ENCODE measurements at places on chromosomes 4 and X.

GRCh38 chr4:104549736-104550135, 55.0 kb upstream of the CXXC4 start:
- DNase-seq: no peak

DNA sequence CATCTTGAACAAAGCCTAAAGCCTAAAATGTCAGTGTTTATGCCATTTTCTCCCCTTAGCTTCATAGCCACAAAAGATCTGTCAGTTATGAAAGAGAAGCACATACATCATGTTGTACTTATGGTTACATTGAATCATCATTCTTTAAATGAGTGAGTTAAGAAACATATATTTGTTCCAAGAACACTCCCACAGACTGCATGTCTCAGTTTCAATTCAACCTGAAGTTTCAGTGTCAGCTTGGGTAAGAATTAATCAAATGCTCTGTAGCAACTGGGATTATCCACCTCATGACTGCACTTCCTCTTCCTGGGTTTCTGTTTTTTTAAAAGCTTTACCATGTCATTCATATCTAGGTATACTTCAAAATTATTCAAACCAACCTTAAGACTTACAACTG, 3.9 kb upstream of the TMPRSS11B start:
- DNase-seq: no peak

DNA sequence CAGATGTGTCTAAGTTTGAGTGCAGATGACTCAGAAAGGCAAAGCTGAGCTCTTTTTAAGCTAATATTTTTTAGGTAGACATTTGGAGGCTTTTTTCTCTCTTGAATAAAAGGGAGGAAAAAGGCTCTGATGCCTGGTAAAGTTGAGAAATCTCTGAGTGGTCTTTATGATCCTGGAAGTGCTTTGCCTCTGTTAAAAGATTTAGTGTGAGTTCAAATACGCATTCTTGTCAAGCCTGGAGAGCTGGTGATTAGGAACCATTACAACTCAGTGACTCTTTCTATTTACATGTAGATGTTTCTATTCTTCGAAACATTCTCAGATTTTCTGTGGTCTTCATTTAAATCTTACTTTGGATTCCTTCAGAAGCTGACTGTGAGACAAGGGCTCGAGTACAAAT, 143.4 kb upstream of the MED14 start:
- DNase-seq: no peak

GRCh38 chr4:146343199-146343598, 128.9 kb downstream of the REELD1 start:
- DNase-seq: no peak

GRCh38 chr4:26573389-26573794, 10.5 kb upstream of the TBC1D19 start:
- DNase-seq: no peak

DNA sequence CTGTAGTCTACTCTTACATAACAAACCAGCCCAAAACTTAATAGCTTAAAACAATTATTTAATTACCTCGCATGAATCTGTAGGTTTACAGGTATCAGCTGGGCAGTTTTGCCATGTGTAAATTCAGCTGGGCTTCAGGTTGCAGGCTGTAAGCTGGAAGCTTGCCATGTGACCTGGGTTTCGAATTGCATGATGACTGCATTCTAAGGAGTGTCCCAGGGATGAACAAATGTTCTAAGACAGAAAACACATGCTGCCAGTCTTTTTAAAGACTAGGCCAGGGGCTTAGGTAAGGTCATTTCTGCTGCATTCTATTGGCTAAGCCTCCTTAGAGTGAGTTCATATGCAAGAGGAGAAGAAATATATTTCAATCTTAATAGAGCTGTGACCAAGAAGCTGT, 44.8 kb downstream of the GRIA2 start:
- DNase-seq: no peak

DNA sequence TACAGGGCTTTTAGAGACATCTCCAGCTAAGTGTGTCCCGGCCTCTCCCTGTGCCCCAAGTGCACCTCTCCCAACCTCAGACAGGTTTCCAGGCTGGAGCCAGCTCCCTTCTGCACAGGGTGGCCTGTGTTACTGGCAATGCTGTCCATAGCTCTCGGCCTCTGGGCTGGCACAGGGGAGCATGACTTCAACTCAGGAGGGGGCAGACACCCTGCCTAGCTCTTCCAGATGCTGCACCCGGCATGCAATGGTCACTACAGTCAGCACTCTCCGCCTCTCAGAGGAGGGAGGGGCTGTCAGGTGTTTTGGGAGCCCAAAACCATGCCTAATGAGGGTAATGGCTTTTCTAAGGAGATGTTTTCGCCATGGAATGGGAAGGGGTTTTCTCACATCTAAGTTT, 2.4 kb upstream of the IRAK1 start:
- DNase-seq: no peak

DNA sequence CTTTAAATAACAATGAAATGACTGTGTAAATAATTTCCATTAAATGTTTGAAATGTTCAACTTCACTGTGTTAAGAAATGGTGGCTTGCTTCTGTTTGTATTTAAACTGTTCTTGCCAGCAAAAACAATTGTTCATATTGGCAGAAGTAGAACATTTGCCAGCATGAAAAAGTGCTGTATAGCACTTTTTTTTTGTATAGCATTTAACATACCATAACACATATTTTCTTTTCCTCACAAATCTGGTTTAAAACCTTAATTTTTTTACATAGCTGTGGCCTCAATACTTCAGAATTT, 94.1 kb downstream of the COX18 start:
- DNase-seq: no peak

- no peak for DNase-seq
These were observed 42.2 kb downstream of the TLL1 start for GRCh38 chr4:165915215-165915614.

DNA sequence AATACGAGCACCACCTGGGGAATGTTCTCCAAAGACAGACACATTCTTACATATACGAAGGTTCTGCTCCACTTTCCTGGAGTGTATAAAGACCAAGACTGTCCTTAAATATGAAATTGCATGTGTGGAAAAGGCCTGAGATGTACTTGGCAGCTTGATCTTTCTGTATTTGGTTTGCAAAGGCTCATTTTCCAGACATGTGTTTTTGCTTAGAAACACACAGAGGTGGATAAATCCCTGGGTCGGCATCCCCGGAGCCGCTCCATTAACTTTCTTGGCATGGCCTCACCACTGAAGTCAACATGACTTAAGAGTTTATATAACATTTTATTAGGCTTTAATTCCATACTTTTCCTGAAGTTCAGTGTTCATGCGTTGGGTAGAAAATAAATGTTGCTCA, 239.4 kb downstream of the LDB2 start:
- no peak for DNase-seq

DNA sequence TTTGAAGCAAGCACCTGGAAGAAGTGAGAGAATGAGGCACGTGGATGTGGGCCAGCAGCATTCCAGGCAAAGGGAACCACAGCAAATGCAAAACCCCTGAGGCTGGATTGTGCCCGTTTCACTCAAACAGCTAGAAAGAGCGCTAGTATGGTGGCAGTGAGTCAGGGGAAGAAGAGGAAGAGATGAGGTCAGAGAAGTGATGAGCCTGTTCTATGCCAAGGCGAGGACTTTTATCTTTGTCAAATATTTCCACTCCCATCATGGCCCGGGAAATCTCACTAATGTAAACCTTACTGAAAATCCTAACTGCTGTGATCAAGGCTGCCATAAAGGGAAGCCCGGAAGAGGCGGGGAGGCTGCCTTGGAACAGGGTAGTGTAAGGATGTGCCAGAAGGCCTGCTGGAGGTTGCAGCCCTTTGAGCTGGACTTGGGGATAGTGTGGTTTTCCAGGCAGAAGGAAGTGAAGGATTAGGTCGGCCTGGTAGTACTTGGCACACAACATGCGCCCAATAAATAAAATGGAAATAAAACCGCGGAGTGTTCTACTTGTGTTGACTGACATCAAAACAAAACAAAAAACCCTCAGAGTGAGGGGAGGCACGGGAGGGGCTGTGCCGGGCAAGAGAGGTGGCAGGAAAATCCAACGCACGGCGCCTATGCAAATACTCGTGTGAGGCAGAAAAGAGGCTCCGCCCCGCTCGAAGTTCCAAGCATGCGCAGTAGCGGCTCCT, 1.2 kb upstream of the CDK16 start:
- DNase-seq: no peak

DNA sequence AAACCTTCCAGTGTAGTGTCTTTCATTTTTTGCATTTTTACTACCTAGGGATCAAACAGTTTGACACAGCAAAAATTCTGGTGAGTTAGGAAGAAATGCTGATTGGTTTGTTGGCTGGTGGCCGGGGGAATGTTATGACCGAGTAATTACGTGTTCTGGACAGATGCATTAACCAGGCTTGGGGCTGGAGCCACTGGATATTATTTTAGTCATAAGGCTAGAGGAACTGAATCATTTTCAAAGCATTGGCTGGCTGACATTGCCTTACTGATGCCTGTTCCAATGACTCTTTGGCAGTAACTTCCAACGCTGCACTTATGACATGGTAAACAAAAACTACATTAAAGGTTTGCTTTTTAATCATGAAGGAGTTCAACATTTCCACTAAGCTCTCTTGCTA, 84.6 kb downstream of the FBXO8 start:
- no peak for DNase-seq

GRCh38 chrX:150935467-150935866, 37.0 kb upstream of the CD99L2 start:
- no peak for DNase-seq

DNA sequence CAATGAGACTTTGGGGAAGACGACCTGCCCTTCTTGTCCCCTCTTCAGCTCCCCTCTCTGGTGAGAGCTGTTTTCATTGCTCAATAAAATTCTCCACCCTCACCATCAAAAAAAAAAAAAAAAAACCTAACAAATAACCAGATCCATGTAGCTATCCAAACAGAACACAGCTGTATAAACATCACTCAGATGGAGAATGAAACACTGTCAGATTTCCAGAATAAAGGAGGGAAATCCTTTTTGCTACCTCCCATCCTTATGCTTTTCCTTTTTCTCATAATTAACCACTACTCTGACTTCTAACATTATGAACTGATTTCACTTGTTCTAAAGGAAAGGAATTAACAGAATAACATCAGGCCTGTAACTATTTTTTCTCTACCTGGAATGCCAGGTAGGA, 155.6 kb downstream of the PPP4R3C start:
- DNase-seq: no peak

DNA sequence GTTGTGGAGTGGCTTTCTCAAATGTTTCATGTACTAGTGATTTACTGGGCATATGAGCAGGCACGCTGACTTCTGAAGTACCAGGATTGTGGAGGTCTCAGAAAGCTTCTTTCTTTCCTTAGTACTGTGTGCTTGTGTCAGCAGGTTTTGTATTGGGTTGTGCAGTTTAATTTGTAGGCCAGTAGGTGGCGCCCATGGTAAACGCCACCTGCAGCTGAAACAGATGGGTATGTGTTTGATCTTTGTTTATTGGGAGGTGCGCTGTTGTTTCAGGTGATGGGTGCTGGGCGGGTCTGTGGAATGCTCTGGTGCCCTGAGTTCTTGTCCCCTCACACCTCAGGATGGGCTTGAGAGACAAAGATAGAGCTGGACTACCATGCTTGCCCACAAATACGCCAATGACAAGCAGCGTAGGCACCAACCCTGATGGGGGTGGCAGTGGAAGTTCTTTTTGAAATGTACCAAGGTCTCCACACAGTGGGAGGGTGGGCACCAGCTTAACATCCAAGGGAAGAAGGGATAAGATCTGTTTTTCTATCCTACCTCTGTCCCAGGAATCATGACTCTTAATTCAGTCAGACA, 141.5 kb downstream of the RPS6KA6 start:
- no peak for DNase-seq

GRCh38 chr4:145101091-145101490, 3.0 kb downstream of the ABCE1 start:
- DNase-seq: no peak

DNA sequence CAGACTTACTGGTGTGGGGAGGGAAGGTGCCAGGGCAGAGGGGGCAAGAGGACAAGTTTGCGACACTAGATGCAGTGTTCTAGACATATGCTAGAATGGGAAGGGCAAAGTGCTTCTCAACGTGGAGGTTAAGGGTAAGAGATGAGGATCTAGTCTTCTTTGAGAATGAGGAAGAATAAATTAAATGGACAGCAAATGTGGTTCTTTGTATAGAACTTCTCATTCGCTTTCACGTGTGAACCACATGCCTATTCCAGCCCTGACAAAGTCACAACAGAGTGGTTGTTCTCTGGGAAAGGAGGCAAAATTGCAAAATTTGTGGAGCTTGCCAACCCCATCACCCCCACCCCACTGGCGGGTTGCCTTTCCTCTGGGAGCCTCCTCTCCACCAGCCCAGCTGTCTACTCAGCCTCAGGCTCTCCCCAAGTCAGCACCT, 1.5 kb upstream of the ANXA5 start:
- DNase-seq: no peak

DNA sequence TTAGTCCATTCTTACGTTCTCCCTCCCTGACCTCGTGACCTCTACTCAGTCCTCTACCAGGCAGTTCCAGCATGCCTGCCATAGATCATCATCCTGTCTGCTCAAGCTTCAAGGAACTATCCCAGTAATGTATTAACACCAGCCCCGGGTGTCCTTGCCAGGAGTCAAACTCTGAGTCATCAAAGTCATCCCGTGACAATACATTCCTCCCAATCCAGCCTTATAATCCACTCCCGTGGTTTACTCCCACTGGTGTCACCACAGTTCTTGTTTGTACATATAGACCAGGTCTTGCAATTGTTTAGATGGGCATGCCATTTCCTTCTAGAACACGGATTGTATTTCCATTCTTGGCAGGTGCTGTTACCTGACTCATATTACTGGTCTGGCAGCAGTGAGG, 68.7 kb upstream of the TAB3 start:
- no peak for DNase-seq

DNA sequence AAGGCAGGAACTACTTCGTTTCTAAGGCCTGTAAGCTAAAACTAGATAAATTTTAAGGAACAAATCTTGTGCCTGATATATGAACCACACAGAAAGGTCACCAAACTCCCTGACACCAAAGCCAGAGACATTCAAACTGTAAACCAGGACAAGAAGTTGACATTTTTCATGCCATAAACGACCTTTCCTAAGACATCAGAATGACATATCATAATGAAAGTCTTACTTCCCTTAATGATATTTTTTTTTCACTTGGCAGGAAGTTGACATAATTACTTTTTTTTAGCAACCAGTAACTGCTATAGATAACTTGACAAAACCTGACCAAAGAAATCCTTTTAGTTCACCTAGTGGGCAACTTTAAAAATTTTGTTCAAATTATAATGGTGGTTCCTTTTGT, 231.5 kb upstream of the AGTR2 start:
- no peak for DNase-seq

- DNase-seq: no peak
These were observed 419.9 kb upstream of the NWD2 start for GRCh38 chr4:36824682-36825081.

- DNase-seq: no peak
These were observed 131.2 kb upstream of the SPRY1 start for GRCh38 chr4:123265443-123265842.

- no peak for DNase-seq
These were observed 33.5 kb upstream of the SLITRK4 start for GRCh38 chrX:143669395-143669794.

GRCh38 chr4:145681518-145681917, 1.6 kb downstream of the C4orf51 start:
- DNase-seq: no peak

GRCh38 chrX:153640736-153641575, 6.0 kb upstream of the DUSP9 start:
- no peak for DNase-seq

- no peak for DNase-seq
These were observed 123.9 kb upstream of the RXFP1 start for GRCh38 chr4:158397781-158398180.

Measured in stimulated activated CD8-positive, alpha-beta memory T cell treated with anti-CD3 and anti-CD28 coated beads, Interleukin-15, amount 100 ng/mL, for 24 hours (primary cell).